ENCODE measurements at places on chromosomes 12 and 14.

GRCh38 chr12:47819138-47819895, 386 bp downstream of the HDAC7 start:
- DNase-seq: no peak

- no peak for DNase-seq
These were observed 10.2 kb downstream of the EID3 start for GRCh38 chr12:104313568-104314241.

DNA sequence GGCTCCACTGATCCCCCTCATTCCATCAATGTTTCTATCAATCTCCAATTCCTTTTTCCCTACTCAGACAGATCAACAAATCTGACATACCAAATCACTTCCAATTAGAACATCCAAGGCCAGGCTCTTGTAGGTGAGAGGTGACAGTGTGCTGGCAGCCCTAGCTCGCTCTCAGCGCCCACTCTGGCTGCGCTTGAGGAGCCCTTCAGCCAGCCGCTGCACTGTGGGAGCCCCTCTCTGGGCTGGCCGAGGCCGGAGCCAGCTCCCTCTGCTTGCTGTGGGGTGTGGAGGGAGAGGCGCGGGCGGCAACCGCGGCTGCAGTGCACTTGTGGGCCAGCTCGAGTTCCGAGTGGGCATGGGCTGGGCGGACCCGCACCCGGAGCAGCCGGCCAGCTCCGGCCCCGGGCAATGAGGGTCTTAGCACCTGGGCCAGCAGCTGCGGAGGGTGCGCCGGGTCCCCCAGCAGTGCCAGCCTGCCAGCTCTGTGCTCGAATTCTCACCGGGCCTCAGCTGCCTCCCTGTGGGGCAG, 6.0 kb upstream of the ITPR2 start:
- no peak for DNase-seq

GRCh38 chr12:24679126-24679525, 269.8 kb downstream of the BCAT1 start:
- DNase-seq: no peak

DNA sequence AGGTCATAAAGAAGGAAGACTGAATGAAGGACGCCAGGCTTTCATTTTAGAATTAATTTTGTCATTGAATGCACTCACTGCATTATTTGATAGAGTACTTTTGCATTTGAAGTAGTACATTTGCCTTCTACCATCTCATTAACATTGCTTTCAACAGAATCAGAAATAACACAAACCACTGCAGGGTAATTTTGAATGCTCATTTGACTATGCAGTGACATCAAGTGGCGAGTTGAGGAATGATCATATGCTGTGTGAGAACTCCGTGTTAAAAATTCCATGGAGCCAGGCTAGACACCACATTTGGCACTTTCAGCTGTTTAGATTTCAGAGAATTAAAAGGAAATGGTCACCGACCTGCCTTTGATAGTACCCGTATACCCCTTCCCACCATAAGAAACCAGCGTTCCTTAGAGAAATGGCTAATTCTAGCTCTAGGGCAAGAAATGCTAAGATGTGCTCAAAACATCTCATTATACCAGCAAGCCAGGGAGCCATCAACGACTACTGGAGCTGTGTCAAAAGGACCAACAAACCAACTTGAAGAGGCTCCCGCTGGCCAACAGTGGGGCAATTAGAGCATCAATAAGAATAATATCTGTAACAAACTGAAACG, 16.5 kb downstream of the HEBP1 start:
- no peak for DNase-seq

GRCh38 chr12:108098374-108098773, 30.7 kb upstream of the WSCD2 start:
- no peak for DNase-seq

GRCh38 chr12:92546259-92546634, 156.5 kb upstream of the PLEKHG7 start:
- DNase-seq: no peak

DNA sequence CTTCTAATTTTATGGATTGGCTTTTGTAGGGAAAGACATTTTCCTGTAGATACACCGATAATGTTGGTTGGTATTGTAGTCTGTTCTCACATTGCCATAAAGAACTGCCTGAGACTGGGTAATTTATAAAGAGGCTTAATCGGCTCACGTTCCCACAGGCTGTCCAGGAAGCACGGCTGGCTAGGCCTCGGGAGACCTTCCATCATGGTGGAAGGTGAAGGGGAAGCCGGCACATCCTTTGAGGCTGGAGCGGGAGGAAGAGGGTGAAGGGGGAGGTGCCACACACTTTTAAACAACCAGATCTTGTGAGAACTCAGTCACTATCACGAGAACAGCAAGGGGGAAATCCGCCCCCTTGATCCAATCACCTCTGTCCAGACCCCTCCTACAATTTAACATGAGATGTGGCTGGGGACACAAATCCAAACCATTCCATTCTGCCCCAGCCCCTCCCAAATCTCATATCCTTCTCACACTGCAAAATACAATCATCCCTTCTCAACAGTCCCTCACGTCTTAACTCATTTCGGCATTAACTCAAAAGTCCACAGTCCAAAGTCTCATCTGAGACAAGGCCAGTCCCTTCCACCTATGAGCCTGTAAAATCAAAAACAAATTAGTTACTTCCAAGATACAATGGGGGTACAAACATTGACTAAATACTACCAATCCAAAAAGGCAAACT, 66.7 kb upstream of the EIF5 start:
- DNase-seq: no peak

DNA sequence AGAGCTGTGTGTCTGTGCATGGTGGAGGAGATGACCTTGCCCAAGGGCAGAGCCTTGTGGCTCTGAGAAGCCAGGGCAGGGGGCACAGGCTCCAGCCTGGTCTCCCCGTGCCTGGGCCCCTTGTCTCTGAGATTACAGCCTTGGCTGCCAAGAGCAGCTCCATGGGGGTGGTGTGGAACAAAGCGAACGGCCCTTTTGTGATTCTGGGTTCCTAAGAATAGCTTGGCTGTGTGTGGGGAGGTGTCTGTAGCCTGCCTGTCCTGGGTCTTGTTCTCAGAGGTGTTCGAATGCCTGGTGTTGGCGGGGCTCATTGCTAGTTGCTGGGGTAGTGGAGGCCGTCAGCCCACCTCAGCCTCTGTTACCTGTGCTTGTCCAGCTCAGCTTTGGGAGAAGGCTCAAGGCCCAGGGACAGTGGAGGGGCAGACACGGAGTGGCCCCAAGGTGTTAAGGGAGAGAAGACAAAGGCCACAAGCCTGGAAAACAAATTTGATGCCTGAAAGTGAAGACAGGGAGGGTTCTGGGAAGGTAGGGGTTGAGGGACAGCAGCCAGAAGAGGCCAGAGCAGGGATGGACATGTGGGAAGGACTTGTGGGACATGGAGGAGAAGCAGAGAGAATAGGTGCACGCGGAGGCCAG, 7.4 kb upstream of the MYH7 start:
- no peak for DNase-seq

GRCh38 chr12:52225752-52226151, 7.3 kb upstream of the KRT7 start:
- no peak for DNase-seq

- peak; percentile 57 for DNase-seq
These were observed at the start of gene ARHGDIB for GRCh38 chr12:14961466-14962152. Gene ARHGDIB (minus strand): TSS chr12:14961601. CDS start chr12:14950712, 10,889 bp downstream.

GRCh38 chr12:21912318-21912717, 28.9 kb downstream of the ABCC9 start:
- DNase-seq: no peak

- DNase-seq: no peak
These were observed 47.2 kb downstream of the PLCZ1 start for GRCh38 chr12:18690653-18691052.

DNA sequence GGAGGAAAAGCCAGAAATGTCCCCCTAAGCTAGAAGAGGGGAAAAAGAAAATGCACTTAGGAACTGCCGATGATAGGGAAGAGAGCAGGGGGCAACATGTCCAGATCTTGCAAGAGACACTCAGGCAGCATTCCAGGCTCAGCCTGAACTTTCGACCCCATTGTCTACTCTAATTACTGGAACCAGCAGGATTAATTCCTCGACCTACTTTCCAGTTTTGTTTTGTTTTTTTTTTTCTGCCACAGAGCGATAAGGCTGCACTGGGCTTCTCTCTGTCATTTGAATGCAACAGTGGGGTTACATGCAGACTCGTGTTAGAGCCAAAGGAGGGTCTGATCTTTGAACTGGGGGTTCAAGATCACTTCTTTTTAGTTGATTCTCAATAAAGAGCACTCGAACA, 68.7 kb upstream of the MED13L start:
- DNase-seq: no peak

DNA sequence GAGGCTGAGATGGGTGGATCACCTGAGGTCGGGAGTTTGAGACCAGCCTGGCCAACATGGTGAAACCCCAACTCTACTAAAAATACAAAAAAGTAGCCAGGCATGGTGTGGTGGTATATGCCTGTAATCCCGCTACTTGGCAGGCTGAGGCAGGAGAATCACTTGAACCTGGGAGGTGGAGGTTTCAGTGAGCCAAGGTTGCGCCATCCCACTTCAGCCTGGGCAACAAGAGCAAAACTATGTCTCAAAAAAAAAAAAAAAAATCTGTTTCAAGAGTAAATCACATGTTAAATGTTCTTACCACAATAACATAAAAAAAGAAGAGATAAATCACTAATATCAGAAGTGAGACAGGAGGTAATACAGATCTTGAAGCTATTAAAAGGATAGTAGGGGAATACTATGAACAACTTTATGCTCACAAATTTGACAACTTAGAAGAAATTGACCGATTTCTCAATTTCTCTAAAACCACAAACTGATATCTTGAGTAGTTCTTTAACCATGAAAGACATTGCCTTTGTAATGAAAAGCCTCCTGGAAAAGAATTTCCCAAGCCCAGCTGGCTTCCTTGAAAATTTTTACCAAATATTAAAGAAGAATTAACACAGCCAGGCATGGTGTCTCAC, 37.7 kb downstream of the TAOK3 start:
- DNase-seq: no peak

GRCh38 chr12:75699728-75700496, 188.5 kb upstream of the KRR1 start:
- no peak for DNase-seq

DNA sequence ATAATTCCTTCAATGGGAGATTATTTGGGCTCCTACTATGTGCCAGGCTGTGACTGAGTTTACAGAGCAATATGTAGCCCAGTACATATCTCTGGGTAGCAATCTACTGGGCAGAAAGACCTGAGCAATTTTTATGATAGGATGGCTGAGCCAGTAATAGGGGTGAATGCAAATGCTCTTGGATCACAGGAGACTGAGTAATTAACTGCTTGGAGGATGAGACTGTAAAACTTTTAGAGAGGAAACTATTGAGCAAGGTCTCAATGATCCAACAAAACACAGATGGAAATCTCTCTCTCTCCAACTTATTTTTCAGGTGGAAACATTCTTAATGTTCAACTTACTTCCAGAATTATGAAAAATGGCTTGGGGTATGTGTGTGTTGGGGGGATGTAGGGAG, 402.2 kb downstream of the AEBP2 start:
- DNase-seq: no peak

- no peak for DNase-seq
These were observed 292.7 kb downstream of the LRFN5 start for GRCh38 chr14:41899416-41899815.

DNA sequence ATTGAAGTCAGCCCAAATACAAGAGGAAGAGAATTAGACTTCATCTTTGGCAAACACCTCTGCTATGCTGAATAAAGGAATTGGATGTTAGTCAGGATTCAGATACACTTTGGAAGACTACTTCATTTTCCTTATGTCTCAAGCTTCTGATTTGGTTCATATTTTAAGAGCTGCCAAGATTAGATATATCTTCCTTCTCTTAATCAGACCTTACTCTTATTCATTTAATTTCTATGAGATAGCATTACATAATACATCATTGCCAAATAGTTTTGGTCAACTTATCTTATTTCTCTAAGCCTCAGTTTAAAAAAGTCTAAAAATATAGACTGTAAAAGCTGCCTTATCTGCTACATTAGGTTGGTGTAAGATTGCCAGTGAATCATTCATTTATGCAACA, 330.6 kb upstream of the NAV3 start:
- no peak for DNase-seq

GRCh38 chr12:95848575-95849388, 10.0 kb upstream of the SNRPF start:
- no peak for DNase-seq
